ENCODE measurements at places on chromosomes 11 and 22. TPM values are rescaled to one million over a fixed set of nuclear protein-coding genes. Genes with fewer than 3 reads are reported as not detected.

DNA sequence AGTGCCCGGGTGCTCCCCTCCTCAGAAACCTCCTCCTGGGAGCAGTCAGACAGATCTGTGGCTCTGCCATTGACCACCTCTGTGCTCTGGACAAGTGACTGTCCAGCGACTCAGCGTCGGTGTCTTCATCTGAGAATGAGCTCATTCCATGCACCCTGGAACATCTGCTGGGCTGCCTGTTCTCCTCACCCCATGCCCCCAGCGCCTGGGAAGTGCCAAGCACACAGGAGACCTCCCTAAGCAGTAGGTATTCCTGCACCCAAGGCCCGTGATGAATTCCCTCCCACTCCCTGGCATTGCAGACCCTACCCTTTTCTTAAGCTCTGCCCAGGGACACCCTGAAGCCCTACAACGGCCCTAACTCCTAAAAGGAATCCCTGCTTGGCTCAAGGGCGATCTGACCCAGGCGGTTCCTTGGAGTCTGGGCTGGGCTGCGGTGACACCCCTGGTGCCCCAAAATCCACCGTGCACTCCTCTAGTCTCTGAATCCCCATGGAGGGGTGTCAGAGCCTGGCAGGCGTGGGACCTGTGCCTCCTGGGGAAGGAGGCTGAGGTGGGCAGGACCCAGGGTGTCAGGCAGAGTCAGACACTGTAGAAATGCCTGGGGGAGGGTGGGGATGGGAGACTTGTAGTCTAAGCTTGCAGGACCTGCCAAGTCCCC is 92.0 kb downstream of the CEP164 start:
- DNase-seq: no peak

DBX1 gene
- not detected for total RNA-seq

DNA sequence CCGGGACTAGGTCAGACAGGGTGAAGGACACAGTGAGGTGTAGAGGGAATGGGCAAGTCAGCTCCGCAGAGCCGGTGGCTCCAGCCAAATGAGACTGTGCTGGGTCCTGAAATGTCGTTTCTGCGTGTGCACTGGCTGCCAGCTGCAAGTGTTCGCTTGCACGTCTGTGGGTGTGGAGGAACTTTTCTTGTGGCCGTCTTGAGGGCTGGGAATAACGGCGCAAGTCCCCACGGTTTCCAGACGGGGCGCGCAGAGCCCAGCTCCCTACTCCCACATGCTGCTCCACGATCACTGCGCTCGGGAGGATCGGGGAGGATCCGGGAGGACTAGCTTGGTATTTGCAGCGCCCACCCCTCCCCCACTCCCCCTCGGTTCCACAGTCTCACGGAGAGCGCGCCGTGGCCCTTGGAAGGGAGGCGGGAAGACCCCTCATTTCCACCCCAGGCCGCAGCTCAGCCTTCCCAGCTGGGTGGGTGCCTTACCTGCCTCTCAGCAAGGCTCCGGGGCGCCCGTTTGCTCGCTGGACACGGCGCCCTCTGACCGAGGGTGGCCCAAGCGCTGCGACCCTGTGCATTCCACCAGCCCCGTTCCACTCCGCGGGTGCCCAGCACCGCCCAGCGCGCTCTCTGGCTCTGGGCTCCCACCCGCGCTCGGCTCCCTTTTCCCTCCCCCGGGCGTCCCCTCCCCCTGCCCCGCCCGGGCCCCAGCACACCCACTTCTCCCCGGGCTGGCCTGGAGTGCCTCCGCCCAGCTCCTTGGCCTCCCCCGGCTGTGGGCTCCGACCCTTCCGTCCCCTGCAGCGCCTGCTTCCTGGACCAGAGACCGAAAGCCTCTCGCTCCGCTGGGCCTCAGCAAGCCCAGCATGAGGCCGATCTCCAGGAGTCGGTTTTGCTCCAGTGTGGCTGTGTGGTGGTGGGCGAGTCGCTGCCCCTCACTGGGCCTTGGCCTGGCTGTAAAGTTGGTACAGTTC is at the start of gene KCNE3:
Gene KCNE3, minus strand, starts transcription at position 634 of the 970 bp plus-strand sequence. CDS start 9,986 bp downstream, outside the sequence.
- DNase-seq: no peak

TREH gene
- total RNA-seq: not detected

DNA sequence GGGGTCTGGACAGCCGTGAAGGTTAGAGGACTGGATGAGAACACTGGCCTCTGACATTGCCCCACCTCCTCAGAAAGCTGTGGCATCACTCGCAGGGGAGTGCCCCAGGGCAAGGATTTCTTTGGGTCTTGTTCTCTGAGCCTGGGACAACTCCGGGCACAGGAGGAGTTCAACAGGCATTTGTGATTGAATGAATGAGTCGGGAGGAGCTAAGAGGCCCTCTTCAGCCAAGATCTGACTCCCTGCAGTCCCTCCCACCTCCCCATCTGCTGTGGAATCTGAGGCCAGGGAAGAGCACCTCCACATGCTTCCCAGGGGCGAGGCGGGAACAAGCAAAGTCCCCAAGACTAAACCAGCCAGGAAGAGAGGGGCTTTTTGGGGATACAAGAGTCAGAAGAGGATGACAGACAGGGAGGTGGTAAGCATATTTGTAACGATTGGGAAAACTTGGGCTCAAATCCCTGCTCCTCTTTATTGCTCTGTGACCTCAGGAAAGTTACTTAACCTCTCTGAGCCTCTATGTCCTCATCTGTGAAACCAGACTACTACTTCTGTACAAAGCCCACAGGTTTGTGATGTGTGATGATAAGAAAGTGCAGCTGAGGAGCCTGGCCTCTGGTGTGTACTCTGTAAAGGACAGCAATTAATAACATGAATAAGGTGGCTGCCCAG is 6.4 kb downstream of the TP53I11 start:
- peak; percentile 62 for DNase-seq

DNA sequence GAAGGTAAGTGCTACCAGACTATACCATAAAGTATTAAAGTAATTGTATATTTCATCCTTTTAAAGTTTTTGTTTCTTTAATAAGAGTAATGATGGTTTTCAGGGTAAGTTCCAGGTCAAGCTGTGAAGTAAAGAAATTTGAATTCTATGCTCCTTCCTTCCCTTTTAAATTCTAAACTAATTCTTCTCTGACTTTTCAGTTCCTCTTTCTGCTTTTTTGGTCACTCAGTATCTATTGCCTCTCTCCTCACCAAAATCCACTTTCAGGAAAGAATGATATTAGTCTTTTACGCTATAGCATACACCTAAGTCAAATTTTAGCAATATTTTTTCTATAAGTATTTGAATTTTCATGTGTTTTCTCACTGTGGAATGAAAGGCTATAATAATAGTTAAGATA is 8.2 kb downstream of the MMP8 start:
- no peak for DNase-seq

GRCh38 chr22:43310311-43310710 is 32.9 kb downstream of the SCUBE1 start:
- no peak for DNase-seq

GRCh38 chr11:110242746-110243145 is 53.7 kb downstream of the RDX start:
- DNase-seq: no peak

- peak; percentile 98 for DNase-seq
Observed at GRCh38 chr22:41367039-41367679, 14.6 kb upstream of the TEF start.

OR51B4 gene
- total RNA-seq: 0.36 TPM

OR2D2 gene
- total RNA-seq: 4.8 TPM

GRCh38 chr11:103183981-103184611 is 74.9 kb downstream of the DYNC2H1 start:
- no peak for DNase-seq

Measured in cerebellum (tissue), 4 donors.